ENCODE measurements at places on chromosomes 3 and 15.

DNA sequence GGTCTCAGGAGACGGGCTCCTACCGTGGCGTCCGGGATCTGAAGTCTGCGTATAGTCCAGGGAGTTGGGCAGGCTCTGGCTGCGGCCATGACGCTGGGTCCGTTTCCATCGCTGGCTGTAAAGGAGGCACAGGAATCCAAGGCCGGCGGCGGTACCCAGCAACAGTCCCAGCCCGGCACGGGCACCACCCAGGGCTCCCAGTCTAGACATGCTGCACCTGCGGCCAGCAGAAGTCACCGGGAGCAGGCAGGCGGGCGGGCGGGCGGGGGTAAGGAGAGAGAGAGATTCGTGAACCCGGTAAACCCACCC, 526 bp downstream of the RMDN3 start:
- peak; percentile 60 for DNase-seq

- DNase-seq, result no peak
Measured at GRCh38 chr15:68368731-68369435, 63.1 kb downstream of the ITGA11 start.

DNA sequence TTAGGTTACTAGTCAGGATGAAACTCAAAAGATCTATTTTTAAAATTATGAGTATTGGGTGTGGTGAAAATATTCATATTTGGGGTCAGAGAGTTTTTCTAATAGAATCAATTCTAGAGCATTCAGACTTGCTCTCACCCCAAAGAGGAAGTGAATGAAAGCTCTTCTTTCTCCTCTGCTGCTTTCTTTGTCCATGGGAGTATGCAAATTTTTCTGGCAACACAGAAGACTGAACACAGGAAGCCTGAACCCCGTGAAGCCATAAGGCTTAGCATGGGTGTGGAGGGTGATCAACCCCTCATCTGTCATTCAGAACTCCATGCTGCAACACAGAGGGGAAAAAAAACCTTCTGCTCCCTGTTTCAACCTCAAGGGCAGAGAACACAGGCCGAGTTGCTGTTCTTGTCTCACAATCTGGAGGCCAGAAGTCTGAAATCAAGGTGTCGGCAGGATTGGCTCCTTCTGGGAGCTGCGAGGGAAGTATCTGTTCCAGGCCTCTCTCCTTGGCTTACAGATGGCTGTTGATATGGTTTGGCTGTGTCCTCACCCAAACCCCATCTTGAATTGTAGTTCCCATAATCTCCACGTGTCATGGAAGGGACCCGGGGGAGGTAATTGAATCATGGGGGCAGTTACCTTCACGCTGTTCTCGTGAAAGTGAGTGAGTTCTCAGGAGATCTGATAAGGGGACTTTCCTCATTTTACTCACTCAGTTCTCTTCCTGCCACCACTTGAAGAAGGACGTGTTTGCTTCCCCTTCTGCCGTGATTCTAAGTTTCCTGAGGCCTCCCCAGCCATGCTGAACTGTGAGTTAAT, 33.7 kb upstream of the CD47 start:
- DNase-seq, result no peak

GRCh38 chr3:110362751-110363150, 708.9 kb upstream of the NECTIN3 start:
- DNase-seq, result no peak

- DNase-seq, result no peak
Measured at GRCh38 chr3:57694146-57694545, 1.3 kb upstream of the DENND6A start.

GRCh38 chr15:65512807-65513416, 4.6 kb downstream of the DPP8 start:
- no peak for DNase-seq

DNA sequence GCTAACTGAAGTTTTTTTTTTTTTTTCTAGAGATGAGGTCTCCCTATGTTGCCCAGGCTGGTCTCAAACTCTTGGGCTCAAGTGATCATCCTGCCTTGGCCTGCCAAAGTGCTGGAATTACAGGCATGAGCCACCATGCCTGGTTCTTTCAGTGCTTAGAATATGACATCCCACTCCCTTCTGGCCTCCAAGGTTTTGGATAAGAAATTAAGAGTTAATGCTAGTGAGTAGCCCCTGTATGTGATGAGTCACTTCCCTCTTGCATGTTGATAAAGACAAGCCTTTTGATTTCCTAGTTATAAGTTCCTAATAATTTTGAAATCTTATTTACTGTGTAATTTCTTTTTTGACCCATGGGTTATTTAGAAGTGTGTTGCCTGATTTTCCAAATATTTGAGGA, 35.7 kb upstream of the DNAJC19 start:
- no peak for DNase-seq

- DNase-seq, result no peak
Measured at GRCh38 chr15:38600236-38600635, 35.6 kb upstream of the RASGRP1 start.

GRCh38 chr3:15355086-15355485, 22.7 kb upstream of the SH3BP5 start:
- no peak for DNase-seq

DNA sequence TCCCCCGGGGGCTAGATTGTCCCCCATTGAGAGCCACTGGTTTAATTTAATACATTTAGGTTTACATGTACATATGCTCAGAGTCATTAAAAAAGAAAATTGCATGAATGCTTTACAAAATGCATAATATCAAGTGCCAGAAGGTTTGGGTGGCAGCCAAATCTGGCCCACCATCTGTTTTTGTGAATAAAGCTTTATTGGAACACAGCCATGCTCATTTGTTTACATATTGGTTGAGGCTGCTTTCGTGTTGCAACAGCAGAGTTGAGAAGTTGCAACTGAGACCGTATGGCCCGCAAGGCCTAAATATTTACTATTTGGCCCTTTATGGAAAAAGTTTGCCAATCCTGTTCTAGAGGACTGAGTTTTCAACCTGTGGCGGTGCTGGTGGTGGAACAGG, 32.1 kb upstream of the RGMA start:
- no peak for DNase-seq

DNA sequence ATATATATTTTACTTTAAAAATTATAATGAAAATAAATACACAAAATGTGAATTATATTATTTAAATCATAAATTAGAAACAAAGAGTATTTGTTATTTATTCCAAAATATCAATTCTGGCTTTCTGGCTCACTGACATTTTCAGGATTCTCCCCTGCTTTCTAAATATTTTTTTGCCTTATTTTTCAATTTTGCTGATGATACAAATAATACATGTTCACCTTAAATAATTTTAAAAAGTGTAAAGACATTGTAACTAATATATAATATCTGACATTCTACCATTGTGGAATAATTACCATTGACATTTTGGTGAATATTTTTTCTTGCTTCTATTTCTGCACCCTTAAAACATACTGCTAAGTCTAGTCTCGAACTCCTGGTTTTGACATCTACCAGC, 325.9 kb upstream of the CBLB start:
- no peak for DNase-seq

GRCh38 chr15:34642247-34642646, 58.8 kb upstream of the GOLGA8B start:
- DNase-seq, result no peak

- DNase-seq, result no peak
Measured at GRCh38 chr3:63338351-63338750, 60.2 kb downstream of the SYNPR start.

DNA sequence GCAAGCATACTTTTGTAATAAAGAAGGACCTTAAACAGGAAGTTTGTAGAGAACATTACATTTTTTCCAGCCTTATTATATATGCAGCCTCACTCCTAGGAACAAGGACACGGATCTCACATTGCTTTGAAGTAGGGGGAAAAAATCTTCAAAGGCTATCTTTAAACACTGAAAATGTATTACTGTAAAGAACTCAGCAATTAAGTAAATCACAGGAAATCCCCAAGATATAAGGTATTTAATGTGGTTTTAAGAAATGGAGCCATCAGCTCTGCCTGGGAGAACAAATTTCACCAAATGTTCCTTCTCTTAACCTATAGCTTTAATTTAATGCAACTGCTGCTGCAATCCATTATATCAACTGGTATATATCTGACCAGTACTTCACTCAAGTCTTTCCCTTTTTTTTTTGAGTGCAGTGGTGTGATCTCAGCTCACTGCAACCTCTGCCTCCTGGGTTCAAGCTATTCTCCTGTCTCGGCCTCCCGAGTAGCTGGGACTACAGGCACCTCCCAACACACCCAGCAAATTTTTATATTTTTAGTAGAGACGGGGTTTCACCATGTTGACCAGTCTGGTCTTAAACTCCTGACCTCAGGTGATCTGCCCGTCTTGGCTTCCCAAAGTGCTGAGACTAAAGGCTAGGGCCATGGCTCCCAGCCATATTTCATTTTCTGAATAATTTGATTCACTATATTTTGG, 2.8 kb downstream of the BTLA start:
- DNase-seq, result no peak

DNA sequence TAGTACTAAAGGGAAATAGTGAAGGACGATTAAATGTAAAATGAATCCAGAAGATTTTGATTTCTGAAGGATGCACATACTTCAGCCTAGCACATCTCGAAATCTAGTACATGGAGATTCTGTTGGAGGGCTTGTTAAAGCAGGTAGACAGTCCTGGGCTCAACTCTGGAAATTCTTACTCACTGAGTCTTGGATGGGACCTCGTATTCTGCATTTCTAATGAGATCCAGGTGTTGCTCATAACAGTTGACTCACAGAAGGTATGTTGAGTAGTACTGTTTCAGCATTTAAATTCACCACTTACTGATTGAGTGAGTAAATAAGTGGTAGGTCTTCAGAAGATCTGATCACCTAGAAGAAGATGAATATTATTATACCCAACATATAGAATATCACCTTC, 623.4 kb upstream of the SGO1 start:
- DNase-seq, result no peak

DNA sequence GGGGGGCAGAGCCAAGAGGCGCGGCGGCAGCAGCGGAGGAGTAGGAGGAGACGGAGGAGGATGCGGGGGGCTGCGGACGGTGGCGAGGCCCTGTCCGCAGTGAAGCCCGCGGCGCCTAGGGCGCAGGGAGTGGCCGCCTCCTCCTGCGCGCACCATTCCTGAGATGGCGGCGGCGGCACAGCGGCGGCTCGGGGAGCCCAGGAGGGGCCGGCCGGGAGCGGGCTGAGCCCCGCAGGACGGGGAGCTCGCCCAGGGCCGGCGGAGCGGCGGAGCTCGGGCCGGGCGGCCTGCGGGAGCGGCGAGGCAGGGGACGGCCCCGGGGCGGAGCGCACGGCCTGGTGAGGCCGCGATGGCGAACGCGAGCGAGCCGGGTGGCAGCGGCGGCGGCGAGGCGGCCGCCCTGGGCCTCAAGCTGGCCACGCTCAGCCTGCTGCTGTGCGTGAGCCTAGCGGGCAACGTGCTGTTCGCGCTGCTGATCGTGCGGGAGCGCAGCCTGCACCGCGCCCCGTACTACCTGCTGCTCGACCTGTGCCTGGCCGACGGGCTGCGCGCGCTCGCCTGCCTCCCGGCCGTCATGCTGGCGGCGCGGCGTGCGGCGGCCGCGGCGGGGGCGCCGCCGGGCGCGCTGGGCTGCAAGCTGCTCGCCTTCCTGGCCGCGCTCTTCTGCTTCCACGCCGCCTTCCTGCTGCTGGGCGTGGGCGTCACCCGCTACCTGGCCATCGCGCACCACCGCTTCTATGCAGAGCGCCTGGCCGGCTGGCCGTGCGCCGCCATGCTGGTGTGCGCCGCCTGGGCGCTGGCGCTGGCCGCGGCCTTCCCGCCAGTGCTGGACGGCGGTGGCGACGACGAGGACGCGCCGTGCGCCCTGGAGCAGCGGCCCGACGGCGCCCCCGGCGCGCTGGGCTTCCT, at the start of gene GPR27:
TSS of gene GPR27 (plus strand) at position 155 of the 909 bp plus-strand sequence. CDS start at position 350, 195 bp downstream.
- peak; percentile 37 for DNase-seq

GRCh38 chr3:145807990-145808389, 353.0 kb downstream of the PLOD2 start:
- peak; percentile 49 for DNase-seq

DNA sequence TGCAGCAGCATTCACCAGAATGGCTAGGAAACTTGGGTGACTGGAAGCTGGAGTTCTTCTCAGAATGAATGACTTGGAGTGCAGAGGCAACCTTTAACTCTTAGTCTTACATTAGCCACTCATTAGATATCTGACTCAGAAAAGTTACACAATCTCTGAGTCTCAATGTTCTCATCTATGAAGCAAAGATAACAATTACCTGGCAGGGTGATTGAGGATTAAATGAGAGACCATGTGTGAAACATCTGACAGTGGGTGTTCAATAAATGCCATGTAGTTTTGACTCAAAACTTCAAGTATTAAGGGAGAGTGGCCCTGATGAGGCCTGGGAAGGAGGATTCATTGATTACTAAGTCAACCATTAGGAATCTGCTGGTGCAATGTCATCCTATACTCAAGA, 48.3 kb downstream of the MRPL3 start:
- DNase-seq, result no peak

GRCh38 chr3:72054976-72055375, 270.0 kb upstream of the PROK2 start:
- no peak for DNase-seq

DNA sequence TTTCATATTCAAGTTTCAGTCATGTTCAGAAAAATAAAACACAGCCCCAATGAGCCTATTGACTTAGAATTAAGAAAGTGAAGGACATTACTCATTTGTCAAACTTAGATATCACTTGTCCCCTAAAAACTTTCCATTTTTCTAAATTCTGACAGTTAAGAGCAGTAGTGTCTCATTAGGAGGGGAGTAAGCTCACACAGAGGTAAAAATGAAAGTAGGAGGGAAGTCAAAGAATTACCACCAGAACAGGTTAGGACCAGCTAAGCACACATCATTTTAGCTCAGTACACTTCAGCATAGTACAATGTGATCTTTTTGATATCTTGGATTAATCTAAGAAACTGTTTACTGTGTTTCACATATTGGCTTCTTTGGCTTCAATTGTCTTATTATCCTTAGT, 64.3 kb downstream of the OSTN start:
- no peak for DNase-seq

DNA sequence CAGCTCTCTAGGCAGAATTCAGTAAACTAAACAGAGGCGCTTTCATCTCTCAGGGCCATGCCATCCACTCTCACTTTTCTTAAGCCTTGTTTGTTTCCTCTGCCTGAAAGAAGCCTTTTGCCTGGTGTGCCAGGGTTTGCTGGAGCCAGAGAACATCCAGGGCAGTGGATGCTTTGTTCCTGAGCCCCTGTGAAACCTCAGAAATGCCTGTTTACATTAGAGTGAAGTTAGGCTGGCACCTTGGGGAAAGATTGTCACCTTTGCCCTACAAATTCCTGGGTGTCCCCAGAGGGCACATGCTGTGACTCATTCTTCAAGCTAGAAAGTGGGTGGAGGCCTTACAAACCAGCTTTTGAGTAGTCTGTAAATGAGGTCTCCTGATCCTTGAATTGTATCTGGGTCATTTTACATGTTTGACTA, 10.7 kb upstream of the TRAK1 start:
- no peak for DNase-seq

DNA sequence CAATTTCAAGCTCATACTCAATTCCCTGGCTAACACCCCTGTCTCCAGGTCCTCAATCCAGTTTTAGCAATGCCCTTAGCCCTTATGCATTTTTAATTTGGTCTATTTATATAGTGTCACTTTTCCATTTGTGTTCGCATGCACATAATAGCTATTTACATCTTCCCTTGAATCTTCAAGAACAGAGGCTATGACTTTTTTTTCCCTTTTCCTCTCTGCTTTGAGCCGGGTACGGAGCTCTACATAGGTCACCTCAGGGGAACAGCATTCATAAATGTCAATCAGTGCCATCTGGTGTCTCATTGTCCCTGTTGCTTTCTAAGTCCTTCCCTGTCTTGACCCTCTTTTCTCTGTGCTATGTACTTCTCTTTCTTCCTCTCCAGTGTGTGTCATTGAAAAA, 26.5 kb upstream of the ACTC1 start:
- no peak for DNase-seq

GRCh38 chr15:33535135-33535534, 224.4 kb downstream of the RYR3 start:
- no peak for DNase-seq

All from right lobe of liver (tissue), 6 donors.